ENCODE measurements at places on chromosomes 6 and 20. TPM values are rescaled to one million over a fixed set of nuclear protein-coding genes. Genes with fewer than 3 reads are reported as not detected.
A peak's percentile ranks its signal among the peaks of the same experiment; 100 is the strongest.

- no peaks in the 10 kb centered on the region for H3K4me1 ChIP-seq
- no peak overlapping the region for H3K4me3 ChIP-seq
- no peaks in the 10 kb centered on the region for H3K36me3 ChIP-seq
- H3K27me3 ChIP-seq, result peaks cover 6% of the 10 kb centered on the region
Measured at GRCh38 chr6:133240511-133241085, 559 bp upstream of the EYA4 start.

DNA sequence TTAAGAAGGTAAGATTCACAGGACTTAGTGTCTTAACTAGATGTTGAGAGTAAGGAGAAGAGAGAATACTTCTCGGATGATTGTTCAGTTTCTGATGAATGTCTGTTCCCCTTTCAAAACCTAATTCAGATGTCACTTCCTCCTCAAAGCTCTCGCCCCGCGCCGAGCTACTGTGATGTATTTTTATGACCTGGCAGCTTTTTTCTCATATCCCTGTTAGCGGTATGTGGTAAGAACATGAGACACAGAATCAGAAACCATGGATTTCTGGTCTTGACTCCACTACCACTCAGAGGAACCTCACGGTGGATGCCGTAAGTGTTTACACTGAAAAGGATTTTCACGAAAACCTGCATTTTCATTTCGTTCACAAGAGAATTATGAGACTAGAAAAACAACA, 48.4 kb downstream of the CEP43 start:
- DNase-seq, result no peak
- no peaks in the 10 kb centered on the region for H3K27me3 ChIP-seq
- H3K27ac ChIP-seq, result no peak overlapping the region
- no peaks in the 10 kb centered on the region for H3K4me1 ChIP-seq
- H3K36me3 ChIP-seq, result no peaks in the 10 kb centered on the region

DNA sequence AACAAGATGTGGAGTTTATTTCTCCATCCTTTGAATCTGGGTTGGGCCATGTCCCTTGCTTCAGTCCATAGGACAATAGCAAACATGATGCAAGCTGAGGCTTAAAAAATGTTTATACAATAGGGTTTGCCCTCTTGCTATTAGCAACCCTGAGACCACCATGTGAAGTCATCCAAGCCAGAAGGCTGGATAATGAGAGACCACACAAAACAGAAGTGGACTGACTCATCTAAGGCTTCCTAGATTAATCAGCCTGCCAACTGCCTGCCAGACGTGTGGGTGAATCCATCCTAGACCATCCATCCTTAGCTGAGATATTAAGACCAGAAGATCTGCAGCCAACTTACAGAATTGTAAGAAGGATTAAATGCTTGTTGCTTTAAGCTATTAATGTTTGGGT, 38.1 kb upstream of the ISM1 start:
- H3K36me3 ChIP-seq, result no peaks in the 10 kb centered on the region
- no peak for DNase-seq
- no peak overlapping the region for H3K4me3 ChIP-seq
- no peaks in the 10 kb centered on the region for H3K27me3 ChIP-seq
- no peak overlapping the region for H3K27ac ChIP-seq
- H3K4me1 ChIP-seq, result no peaks in the 10 kb centered on the region

GRCh38 chr6:14129575-14129974, 12.0 kb downstream of the CD83 start:
- peak; percentile 34 for DNase-seq
- H3K4me1 ChIP-seq, result no peaks in the 10 kb centered on the region
- H3K36me3 ChIP-seq, result peaks cover 4% of the 10 kb centered on the region
- no peak overlapping the region for H3K4me3 ChIP-seq
- H3K27me3 ChIP-seq, result no peaks in the 10 kb centered on the region

DNA sequence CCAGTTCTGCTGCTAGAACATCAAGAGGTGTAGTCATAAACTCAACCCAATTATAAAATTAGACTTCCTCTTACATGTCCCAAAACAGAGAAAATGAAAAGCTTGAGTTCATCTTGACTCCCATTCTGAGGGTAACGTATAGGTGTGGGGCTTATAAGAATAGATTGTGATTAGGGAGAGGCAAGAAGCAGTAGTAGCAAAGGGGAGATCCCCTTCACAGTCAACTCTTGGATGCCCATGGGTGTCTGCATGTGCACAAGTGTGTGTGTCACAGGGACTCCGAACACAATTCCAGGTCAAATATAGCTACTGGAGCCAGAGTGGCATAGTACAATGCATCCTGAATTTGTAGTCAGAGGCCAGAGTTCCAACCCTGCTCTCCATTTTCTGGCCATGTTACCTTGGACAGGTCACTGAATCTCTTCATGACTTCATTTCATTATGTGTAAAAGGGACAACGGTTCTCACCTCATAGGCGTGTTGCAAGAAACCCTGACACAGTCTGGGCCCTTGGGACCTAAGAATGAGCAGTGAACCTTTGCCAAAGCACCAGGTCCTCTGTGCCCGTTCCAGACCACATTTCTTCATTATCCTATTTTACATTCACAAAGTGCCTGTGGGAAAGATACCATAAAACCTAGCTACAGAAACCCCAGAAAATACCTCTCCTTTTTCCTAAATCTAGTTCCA, 11.8 kb downstream of the GSTA4 start:
- no peaks in the 10 kb centered on the region for H3K36me3 ChIP-seq
- no peaks in the 10 kb centered on the region for H3K27me3 ChIP-seq
- no peak for DNase-seq
- no peak overlapping the region for H3K4me3 ChIP-seq
- H3K27ac ChIP-seq, result no peak overlapping the region

DNA sequence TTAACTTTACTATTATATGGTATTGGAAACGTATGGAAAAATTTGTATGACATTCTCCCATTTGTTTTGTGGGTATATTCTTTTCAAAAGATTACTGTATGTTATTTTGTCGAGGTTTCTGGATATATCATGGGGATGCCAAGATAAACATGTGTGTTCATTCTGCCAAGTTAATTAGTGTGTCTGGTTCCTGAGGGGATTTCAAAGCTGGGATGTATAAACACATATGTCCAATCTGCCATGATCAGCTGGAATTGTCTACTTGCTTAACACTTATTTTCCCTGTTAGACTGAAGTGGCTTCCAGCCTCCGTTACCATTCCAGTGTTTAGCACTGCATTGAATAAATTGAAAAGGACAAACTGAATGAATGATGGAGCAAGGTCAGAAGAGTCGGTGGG, 86.2 kb downstream of the DNAH8 start:
- no peak for DNase-seq
- H3K36me3 ChIP-seq, result no peaks in the 10 kb centered on the region
- H3K27ac ChIP-seq, result no peak overlapping the region
- no peak overlapping the region for H3K4me3 ChIP-seq
- H3K4me1 ChIP-seq, result no peaks in the 10 kb centered on the region

GRCh38 chr6:41193884-41194283, 7.1 kb downstream of the TREML2 start:
- DNase-seq, result no peak
- no peaks in the 10 kb centered on the region for H3K4me1 ChIP-seq
- no peak overlapping the region for H3K4me3 ChIP-seq
- H3K36me3 ChIP-seq, result no peaks in the 10 kb centered on the region

Gene SPDEF
- total RNA-seq, result 0.39 TPM

Gene OLIG3
- not detected for total RNA-seq

Gene PRSS16
- total RNA-seq, result 14.5 TPM

Gene PHACTR1
- total RNA-seq, result 0.17 TPM
